ENCODE measurements at places on chromosomes 16 and 17.
A peak's percentile ranks its signal among the peaks of the same experiment; 100 is the strongest.

DNA sequence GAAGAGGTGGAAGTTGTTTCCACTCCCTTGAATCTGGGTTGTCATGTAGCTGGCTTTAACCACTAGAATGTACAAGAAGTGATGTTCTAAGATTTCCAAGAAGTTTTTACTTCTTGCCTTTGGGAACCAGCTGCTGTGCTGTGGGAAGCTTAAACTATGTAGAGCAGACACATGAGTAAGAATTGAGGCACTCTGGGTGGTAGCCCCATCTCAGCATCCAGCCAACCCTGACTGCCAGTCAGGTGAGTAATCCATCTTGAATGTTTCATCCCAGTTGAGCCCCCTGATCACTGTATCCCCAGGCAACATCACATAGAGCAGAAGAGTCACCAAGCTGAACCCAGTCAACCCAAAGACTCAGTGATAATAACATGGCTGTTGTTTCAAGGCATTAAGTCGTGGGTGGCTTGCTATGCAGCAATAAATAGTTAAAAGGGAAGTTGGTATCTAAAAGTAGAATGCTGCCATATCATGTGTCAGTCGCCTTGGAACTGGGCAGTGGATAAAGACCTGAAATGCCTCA is 62.8 kb upstream of the GPR139 start:
- peak; percentile 89 for DNase-seq

GRCh38 chr16:78416400-78416799 is 316.9 kb downstream of the WWOX start:
- no peak for DNase-seq

- no peak for DNase-seq
Measured at GRCh38 chr17:7713782-7714181, 3.8 kb upstream of the DNAH2 start.

- DNase-seq, result no peak
Measured at GRCh38 chr17:79936641-79937381, 97.6 kb upstream of the CBX4 start.

- no peak for DNase-seq
Measured at GRCh38 chr17:45222996-45223538, 1.4 kb downstream of the FMNL1 start.

- DNase-seq, result no peak
Measured at GRCh38 chr17:57692770-57693169, 52.3 kb downstream of the CCDC182 start.

DNA sequence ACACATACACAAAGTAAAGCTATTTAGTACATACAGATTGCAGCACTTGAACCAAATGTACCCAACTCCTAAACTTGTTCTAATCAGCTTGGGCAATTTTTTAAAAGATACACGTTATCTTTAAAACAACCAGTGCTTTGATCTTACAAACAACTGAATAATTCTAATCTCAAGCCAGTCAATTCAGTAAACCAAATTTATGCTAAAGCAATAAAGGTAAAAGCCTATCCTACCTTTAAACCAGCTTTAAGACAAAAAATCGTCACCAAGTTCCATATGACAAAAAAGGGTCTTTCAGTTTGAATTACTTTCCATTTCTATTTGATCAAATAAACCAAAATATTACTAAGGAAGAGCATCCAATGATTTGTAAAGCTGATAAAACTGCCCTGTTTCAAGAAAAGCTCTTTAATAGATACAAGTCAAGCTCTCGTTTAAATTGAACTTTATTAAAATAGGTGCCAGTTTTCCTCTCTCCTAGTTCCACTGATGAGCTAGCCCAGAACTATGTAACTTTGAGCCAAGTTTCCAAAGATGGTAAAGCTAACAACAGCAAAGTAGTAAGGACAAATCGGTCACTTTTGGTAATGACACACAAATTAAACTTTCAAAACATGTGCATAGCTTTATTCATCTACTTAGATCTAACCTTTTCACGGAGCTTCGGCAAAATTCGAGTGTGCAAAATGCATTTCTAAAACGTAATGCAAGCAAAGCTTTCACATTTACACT is 10.2 kb downstream of the CRYBA1 start:
- no peak for DNase-seq

- no peak for DNase-seq
Measured at GRCh38 chr16:49596068-49596467, 222.5 kb downstream of the C16orf78 start.

Data from ACHN (cell line).